Activated T-helper 2 cell treated with anti-CD3 and anti-CD28 coated beads, Interferon-gamma antibody, Interleukin-2, Interleukin-4, amounts not matched to agents 10 μg/mL and 5 μg/mL and 100 μg/mL, durations not matched to agents 14 hours and 24 hours and 36 hours (primary cell): ENCODE measurements at places on chromosomes 6 and 20. TPM values are rescaled to one million over a fixed set of nuclear protein-coding genes. Genes with fewer than 3 reads are reported as not detected.

Gene SNPH
- 2.7 and 3.1 TPM in 2 replicates for total RNA-seq

DNA sequence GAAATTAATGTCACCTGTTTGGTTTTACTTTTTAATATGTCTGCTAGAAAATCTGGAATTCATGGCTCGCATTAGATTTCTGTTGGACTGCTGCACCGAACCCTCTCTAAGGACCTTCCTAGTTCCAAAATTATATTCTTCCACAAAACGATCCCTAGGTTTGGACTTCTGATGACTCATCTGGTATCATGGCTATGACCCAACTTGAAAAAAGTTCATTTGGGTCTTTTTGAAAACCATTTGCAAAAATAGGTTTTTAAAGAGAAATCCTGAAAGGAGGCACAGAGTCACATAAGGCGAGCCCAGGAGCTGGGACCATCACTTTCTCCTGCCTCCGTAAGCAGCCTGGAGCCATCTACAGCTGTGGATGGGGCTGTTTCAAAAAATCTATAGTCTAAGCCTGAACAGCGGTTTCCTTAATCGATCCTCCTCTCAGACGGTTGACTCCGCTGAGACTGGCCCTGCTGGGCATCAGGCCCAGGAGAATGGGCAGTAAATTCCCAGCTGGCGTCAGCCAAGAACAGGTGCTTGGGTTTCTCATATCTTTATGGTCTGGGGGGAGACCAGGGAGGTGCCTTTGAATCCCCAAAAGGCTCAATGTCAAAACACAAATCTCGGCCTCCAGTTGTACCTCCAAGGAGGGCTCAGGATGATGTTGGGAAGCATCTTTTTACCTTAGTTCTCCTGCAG, 44.6 kb downstream of the SLC24A3 start:
- H3K4me3 ChIP-seq, result no peak overlapping the region
- H3K4me1 ChIP-seq, result peaks cover 2% of the 10 kb centered on the region
- no peak for DNase-seq
- no peaks in the 10 kb centered on the region for H3K27me3 ChIP-seq
- H3K36me3 ChIP-seq, result no peaks in the 10 kb centered on the region

- no peaks in the 10 kb centered on the region for H3K4me1 ChIP-seq
- no peaks in the 10 kb centered on the region for H3K36me3 ChIP-seq
- no peak for DNase-seq
- H3K27ac ChIP-seq, result no peak overlapping the region
- peaks cover 30% of the 10 kb centered on the region for H3K27me3 ChIP-seq
These were observed 81.0 kb upstream of the SNX9 start for GRCh38 chr6:157741948-157742556.

Gene SRSF12
- total RNA-seq, result 0.07 and 0.09 TPM in 2 replicates

GRCh38 chr6:157574851-157575424, 193.9 kb downstream of the ZDHHC14 start:
- peaks cover 11% of the 10 kb centered on the region for H3K36me3 ChIP-seq
- H3K4me1 ChIP-seq, result peaks cover 15% of the 10 kb centered on the region
- DNase-seq, result no peak
- H3K4me3 ChIP-seq, result no peak overlapping the region
- peaks cover 2% of the 10 kb centered on the region for H3K27me3 ChIP-seq

- H3K36me3 ChIP-seq, result no peaks in the 10 kb centered on the region
- no peak overlapping the region for H3K27ac ChIP-seq
- no peak overlapping the region for H3K4me3 ChIP-seq
- H3K4me1 ChIP-seq, result no peaks in the 10 kb centered on the region
- no peaks in the 10 kb centered on the region for H3K27me3 ChIP-seq
These were observed 262.0 kb downstream of the PAX1 start for GRCh38 chr20:21967481-21967880.

- no peaks in the 10 kb centered on the region for H3K4me1 ChIP-seq
- peaks cover 17% of the 10 kb centered on the region for H3K27me3 ChIP-seq
- H3K36me3 ChIP-seq, result no peaks in the 10 kb centered on the region
- H3K27ac ChIP-seq, result no peak overlapping the region
These were observed 82.9 kb upstream of the SCAF8 start for GRCh38 chr6:154650351-154650750.

GRCh38 chr20:16392346-16392745, 180.9 kb downstream of the KIF16B start:
- no peaks in the 10 kb centered on the region for H3K27me3 ChIP-seq
- H3K4me1 ChIP-seq, result no peaks in the 10 kb centered on the region
- no peak overlapping the region for H3K27ac ChIP-seq
- no peaks in the 10 kb centered on the region for H3K36me3 ChIP-seq
- no peak overlapping the region for H3K4me3 ChIP-seq

- H3K27ac ChIP-seq, result no peak overlapping the region
- no peak overlapping the region for H3K4me3 ChIP-seq
- peaks cover 6% of the 10 kb centered on the region for H3K4me1 ChIP-seq
- peaks cover 11% of the 10 kb centered on the region for H3K36me3 ChIP-seq
- DNase-seq, result no peak
- H3K27me3 ChIP-seq, result no peaks in the 10 kb centered on the region
These were observed 13.9 kb downstream of the ADISSP start for GRCh38 chr20:3753501-3754275.
